A549 treated with Hydrocortisone at 1 μM for 4 hours (cell line): ENCODE measurements at places on chromosomes 12 and 14. TPM values are rescaled to one million over a fixed set of nuclear protein-coding genes. Genes with fewer than 3 reads are reported as not detected.

CLEC4A gene
- 0.21 TPM in 1 of 5 replicates, not detected in the others for total RNA-seq

GLI1 gene
- 4.5 to 6.2 TPM (median 5.6 TPM) in 5 replicates for total RNA-seq

FOXA1 gene
- 5.1 to 6.7 TPM (median 6.2 TPM) in 5 replicates for total RNA-seq

ACOT4 gene
- 1.5 to 2.4 TPM (median 2.2 TPM) in 5 replicates for total RNA-seq

KLRK1 gene
- 0.08 TPM in 1 of 5 replicates, not detected in the others for total RNA-seq

HSPA2 gene
- 29.4 to 35.3 TPM (median 35.1 TPM) in 5 replicates for total RNA-seq
